ENCODE measurements at places on chromosomes 2 and 18.

DNA sequence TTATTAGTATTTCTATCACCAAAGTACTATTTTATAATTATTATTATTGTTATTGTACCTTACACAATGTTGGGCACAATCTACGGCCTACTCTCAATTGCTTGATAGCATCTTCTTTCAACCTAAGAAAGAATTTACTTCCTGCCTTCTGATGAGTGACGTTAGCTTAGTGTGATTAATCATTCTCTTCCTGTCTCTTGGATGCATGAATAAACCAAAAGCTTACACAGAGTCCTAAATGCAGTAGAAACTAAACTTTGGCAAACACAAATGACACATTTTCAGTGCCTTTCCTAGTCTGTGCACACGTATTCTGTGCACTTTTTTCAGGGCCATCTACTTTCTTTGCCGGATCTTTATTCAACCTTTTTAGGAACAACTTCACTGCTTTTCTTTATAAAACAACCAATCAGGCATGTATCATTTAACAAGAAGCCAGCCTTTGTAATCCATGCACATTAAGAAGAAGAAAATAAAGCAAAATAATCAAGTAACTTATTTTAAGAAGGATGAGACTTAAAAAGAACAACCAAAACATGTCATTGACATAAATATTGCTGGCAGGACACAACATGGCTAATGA is 19.1 kb downstream of the TRAK2 start:
- no peak for DNase-seq

- DNase-seq: no peak
Measured at GRCh38 chr2:216875862-216876261, 16.0 kb upstream of the TNP1 start.

GRCh38 chr2:225270053-225270452 is 129.5 kb upstream of the NYAP2 start:
- DNase-seq: no peak

DNA sequence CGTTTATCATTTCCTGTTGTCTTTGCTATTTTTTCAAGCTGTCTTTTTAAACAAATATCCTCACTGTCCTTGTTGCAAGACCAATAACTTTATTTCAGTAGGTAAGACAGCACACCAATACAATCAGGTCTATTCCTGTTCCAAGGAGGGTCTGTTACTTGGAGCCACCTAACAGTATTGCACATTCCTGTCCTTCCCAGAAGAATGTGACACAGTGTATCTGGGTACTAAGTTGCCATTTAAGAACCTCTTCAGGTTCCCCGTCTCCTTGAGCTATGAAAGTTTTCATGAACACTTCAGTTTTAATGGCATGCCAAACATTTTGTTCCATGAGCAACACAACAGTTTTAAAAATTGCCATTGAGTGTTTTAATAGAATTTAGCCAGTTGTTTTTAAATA is 138.9 kb upstream of the CAVIN2 start:
- DNase-seq: no peak

DNA sequence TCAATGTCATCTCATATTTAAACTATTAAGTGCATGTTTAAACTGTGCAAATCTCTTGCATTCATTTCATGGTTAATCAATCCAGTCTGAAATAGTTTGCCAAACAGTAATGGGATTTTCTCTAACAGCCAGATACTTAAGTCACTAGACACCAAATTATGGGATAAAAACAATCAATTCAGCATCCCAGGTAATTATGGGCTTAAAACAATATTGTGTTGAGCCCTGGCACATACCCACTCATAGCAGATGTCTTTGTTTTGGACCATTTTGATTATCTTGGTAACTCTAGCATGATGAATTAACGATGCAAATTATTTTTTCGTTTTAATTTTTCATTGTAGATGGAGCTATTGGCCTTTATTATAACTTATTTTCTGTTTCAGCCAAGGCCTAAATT is 118.5 kb upstream of the CD302 start:
- DNase-seq: no peak

- DNase-seq: no peak
Measured at GRCh38 chr2:163565192-163565591, 170.6 kb downstream of the FIGN start.

DNA sequence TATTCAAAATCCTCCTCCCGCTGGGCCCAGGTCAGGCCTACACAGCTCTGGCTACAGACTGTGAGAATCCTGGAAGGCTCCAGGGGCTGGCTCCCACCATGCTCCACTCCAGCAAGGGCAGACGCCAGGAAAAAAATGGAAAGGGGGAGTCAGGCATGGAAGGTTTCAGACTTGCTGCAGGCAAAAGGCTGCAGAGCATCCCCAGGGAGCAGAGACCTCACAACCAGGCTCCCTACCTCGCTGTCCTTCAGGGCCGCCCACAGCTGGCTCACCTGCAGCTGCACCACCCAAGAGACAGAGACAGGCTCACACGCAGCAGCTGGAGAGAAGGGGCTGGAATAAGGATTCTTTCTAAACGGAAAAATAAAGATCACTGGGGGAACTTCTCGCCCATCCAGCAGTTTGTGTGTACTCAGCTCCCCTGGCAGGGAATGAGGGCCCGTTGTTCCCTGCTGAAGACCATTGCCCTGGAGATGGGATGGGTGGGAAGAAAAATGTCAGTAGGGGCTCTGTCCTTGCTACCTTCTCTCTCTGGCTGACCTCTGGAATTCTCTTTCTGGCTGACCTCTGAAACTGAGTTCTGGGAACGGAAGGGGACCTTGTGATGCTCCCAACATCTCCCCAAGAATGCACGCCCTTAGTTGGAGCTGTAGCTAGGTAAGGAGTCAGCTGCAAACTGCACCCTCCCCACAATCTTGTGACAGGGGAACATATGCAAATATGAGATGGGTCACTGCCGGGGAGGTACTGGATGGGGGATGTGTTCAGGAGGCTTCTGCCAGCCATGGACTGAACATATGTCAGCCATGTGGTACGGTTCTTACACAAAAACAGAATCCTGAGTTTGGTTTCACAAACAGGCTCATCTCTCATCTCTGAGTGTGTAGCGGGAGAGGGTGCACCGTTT is 34.5 kb downstream of the BCL2 start:
- no peak for DNase-seq

- DNase-seq: no peak
Measured at GRCh38 chr2:80016171-80016570, 288.4 kb downstream of the LRRTM1 start.

Measured in AML-193 (cell line).